Skin of body (tissue), 3 donors: ENCODE measurements at places on chromosomes 16 and 17. TPM values are rescaled to one million over a fixed set of nuclear protein-coding genes. Genes with fewer than 3 reads are reported as not detected.

DNA sequence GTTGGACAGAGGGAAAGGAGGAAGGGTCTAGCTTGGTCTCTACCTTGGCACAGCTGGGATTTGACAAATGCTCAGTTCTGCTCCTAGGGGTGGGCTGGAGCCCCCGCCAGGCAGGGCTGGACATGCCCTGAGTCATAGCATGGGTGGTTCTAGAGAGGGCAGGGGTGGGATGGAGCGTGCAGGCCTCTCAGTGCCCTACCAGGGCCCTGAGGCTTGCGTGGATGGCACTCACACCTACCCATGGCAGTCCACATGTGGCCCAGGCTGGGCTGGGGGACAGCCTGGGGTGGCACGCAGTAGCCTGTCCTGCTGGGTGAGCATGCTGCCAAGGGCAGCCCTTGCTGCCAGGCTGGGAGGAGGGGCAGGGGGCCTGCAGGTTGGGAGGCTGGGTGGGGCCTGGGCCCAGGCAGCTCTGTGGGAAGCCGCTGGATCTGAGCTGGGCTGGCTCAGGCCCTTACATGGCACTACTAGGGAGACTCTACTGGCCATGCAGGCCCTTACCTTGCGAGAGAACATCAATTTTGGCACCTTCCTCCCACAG lies 11.2 kb downstream of the DOC2B start:
- DNase-seq: no peak

DNA sequence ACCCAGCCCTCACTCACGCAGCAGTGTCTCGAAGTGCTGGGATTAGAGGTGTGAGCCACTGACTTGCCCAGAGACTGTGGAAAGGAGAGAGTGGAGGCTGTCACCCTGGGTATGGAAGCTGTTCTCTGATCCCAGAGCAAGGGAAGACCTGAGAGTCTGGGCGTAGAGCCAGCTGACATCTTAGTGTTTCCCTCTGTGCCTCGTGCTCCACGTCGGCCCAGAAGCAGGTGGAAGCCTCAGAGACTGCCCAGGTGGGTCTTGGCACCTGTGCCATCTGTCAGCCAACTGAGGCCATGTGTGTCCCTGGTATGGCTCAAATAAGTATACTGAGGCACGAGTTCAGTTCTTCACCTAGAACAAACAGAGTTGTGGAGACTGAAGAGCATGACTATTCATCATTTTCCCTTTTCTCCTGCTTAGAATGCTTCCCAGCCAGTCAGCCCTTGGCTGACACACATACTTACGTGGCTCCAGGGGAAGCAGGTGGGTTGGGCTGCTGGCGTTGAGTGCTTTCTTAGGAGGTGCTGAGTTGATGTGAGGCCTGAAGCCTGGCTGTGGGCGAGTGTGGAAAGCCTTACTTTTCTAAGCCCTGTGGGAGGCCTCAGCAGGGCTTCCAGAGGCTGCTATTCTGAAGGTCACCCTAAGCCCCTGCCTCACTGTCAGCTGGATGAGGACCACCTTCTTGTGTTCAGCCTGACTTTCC lies 8.1 kb downstream of the CTRL start:
- no peak for DNase-seq

DNA sequence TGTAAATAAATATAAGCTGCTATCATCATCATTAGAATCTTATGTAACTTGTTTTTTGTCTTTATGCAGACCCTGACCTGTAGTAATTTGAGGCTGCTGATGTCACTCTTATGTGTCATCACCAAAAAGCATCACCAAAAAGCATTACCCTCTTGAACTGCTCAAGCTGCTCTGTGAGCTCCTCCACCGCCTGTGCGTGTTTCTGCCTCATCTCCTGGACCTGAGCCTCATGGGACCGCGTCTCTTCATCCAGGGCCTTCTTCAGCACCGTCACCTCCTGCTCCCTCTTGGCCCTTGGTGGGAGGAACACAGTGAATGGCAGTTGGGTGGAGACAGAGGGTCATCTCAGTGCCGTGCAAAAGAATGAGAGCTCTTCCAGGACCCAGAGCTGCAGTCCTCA lies 82.4 kb downstream of the NDE1 start:
- no peak for DNase-seq

GRCh38 chr16:84505249-84506187 lies 1.1 kb upstream of the MEAK7 start:
- no peak for DNase-seq

DNA sequence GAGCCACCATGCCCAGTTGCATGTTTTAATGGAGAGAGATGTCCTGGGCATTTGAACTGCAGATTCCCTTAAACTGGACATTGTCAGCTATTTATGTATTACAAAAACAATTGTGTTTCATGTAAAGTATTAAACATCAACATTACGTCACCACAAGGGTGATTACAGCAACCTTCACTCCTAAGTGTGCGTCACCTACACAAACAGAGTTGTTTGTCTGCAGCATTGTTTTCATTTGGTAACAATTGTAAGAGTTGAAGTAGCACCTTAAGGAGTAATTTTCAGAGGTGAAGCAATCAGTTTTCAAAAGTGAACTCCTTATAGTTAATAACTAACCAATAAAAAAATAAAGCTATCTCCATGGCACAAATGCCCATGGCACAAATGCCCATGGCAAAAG lies 271.4 kb downstream of the IRX3 start:
- no peak for DNase-seq

DNA sequence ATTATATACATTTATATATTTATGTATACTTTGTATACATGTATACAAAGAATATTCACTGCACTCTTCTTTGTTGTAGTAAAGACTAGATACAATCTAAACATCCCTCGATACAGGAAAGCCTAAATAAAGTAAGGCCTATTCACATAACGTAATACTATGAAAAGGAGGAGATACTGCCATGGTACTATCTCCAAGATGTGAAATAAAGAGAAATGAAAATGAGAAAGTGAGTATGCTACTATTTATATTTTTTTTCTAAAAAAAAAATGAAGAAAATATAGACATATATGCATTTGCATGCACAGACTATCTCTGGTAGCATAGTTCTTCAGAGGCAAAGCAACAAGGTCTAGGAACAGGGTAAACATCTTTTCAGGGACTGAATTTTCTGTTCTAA lies 19.4 kb downstream of the CFDP1 start:
- no peak for DNase-seq

DNA sequence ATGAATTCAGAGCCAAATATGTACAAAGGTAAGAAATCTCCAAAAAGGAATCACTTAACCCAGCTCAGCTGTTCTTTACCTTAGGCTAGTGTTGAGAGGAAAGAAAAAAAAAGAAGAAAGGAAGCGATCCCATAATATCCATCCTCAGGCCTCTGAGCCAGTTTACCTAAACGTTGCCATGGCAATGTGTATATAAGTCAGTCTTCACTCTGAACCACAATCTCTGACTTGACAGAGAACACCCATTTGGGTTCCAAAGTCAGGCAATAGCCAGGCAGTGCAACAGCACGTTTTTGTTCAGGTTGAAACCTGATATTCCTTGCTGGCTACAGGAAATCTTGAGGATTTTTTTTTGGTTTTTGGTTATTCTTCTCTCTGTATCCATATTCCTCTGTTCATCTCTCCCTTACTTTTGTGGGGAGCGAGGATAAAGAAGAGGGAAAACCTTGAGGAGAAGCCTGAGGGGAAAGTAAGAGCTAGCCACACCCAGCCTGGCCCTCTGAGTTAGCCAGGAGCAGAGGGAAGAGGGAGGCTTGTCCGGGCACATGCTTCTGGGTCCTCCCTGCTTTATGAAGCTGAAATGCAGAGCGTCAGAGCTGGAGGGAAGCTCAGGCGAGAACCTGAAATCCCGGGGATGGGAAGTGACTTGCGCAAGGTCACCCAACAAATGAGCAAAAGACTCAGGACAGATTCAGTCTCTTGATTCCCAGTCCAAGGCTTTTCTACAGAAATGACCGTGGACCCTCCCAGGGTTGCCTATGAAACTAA lies 152.7 kb downstream of the SOX9 start:
- DNase-seq: no peak

- DNase-seq: no peak
Measured at GRCh38 chr16:10738231-10739077, 5.2 kb upstream of the NUBP1 start.

GRCh38 chr16:30104492-30104891 lies 8.5 kb upstream of the YPEL3 start:
- no peak for DNase-seq

- DNase-seq: peak; percentile 82
Measured at GRCh38 chr17:2222901-2223616, 80.5 kb downstream of the SMG6 start.

DNA sequence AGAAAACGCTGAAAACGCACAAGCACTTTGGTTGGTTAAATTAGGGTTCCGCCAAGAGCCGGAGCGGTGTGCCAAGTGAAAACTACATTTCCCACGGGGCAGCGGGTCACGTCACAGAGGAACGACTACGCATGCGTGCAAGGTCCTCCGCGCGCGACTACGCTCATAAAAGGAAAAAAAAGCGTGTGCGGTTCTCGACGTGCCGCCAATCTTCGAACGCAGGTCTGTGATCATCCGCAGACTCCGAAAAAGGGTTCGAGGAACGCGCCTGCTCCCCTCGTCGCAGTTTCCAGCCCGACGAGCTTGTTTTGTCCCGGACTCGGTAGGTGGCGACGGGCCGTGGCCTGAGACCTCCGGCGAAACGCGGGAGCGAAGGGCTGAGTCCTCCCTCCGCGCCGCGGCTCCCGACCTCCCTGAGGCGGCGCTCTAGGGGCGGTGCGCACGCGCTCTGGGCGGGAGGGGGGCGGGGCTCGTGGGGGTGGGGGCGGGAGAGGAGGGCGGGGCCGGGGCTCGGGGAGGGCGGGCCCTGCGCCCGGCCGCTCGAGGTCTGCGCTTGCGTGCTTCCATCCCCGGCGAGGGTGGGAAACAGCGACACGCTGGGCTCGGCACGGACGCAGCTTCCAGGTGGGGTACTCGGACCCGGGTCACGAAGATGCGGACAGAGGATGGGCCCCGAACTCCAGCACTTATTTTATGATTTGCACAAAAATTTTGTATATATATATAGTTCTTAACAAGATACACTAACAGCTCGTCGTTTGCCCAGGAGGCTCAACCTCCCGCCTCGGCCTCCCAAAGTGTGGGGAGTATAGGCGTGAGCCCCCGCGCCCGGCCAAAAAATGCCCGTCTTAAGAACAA lies at the start of gene SGF29:
SGF29 (plus strand) TSS at position 145 of the 858 bp plus-strand sequence. CDS start 27,150 bp downstream, outside the sequence.
- peak; percentile 91 for DNase-seq

Gene BCAR1
- total RNA-seq: 16.8 TPM

Gene GRB7
- total RNA-seq: 8.8 TPM
